ENCODE measurements at places on chromosomes 12 and 14.

- no peak for DNase-seq
Observed at GRCh38 chr12:131799828-131800593, 28.2 kb upstream of the MMP17 start.

GRCh38 chr12:128807161-128807724 is 16.5 kb downstream of the SLC15A4 start:
- no peak for DNase-seq

DNA sequence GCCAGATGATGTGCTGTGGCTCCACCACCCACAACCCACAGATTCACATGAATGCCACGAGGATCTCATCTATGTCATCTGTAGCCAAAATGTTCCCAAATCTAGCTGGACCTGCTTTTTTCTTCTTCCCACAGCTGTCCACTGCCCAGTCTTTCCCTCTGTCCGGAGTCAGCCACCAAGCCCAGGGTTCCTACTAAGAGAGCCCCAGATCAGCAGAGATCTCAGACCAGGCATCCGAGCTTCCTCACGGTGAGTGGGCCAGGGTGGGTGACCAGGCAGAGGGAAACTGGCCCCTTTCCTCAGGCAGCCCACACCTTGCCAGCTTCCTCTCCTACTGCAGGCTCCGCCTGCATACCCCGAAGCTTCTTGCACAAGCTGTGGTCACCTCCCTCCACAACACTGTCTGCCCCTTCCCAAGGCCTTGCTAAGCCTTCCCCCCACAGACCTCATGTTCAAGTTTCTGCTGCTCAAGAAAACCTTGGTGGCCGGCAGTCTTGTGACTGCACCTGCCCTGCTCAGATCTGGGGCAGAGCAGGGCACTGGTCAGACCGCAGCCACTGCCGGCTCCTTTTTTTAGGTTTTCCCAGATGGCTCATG is 81.4 kb downstream of the ACTN1 start:
- DNase-seq, result no peak

GRCh38 chr14:101813833-101814232 is 52.3 kb downstream of the PPP2R5C start:
- DNase-seq, result no peak

GRCh38 chr14:25526290-25526689 is 476.3 kb upstream of the STXBP6 start:
- no peak for DNase-seq

GRCh38 chr12:89783359-89784060 is 74.9 kb upstream of the ATP2B1 start:
- DNase-seq, result no peak

- no peak for DNase-seq
Observed at GRCh38 chr14:22370084-22370847, 218.8 kb downstream of the DAD1 start.

GRCh38 chr14:34283590-34283989 is 178.4 kb downstream of the SPTSSA start:
- DNase-seq, result no peak

GRCh38 chr12:62252576-62252975 is 7.6 kb upstream of the USP15 start:
- DNase-seq, result no peak

DNA sequence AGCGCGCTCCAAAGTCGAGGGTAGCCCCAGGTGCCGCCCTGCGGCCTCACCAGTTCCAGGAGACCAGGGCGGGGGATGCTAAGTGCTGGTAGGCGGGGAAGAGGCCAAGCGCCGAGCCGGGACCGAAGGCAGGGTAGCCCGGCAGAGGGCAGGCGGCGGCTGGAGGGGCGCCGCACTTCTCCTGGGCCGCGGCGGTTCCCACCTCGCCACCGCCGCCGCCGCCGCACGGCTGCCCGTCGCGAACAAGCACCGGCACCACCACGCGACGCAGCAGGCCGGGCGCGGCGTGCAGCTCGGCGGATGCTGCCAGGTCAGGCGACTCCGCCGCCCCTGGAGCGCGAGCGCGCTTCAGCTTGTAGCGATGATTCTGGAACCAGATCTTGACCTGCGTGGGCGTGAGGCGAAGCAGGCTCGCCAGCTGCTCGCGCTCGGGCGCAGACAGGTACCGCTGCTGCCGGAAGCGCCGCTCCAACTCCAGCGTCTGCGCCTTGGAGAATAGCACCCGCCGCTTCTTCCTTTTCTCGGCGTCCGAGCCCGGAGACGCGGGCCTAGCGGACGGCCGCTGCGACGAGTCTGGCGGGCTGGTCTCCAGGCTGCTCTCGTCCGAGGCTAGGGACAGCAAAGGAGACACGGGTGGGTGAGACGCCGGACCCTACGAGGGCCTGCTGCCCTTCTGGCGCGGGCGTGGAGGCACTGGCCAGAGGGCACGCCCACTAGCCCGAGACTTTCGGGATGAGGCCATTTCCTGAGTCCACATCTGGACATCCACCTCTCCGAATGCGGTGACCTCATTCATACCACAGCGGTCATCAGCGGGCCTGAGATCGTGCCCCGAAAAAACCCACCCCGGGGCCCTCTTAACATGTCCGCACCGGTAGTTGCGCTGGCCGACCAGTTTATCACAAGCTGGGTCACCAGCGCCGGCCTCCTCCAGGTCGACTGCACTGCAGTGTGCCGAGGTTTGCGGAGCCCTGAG is 1.3 kb downstream of the NKX2-8 start:
- no peak for DNase-seq

DNA sequence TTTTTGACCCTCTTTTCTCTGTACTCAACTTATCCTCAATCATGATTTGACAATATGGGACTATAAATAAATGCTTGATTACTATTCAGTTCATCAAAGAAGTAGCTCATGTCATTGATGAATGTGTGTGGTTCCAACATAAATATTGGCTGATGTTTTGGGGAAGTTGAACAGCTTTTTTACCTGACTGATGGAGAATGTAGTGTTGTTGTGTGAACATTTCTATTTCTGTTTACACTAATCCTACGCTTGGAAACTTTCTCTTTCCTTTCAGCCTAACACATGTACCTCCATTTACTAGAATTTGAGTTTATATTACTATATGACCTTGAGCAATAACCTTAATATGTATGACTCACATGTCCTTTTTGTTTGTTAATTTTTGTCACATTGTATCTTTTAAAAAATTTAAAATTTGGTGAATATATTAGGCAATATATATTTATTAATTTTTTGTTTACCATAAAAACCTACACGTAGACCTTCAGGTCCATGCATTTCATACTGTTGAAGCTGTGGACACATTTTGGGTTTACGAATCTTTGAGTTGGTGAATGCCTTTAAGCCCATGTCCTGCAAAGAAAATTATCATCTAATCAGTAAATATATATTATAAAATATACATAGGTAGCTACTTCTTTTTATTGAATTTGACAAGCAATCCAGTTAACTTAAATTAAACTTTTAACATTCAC is 21.1 kb downstream of the A2M start:
- no peak for DNase-seq

GRCh38 chr12:56529656-56530055 is 8.0 kb downstream of the RBMS2 start:
- DNase-seq, result no peak

- no peak for DNase-seq
Observed at GRCh38 chr14:34023824-34024767, 73.2 kb upstream of the EGLN3 start.

DNA sequence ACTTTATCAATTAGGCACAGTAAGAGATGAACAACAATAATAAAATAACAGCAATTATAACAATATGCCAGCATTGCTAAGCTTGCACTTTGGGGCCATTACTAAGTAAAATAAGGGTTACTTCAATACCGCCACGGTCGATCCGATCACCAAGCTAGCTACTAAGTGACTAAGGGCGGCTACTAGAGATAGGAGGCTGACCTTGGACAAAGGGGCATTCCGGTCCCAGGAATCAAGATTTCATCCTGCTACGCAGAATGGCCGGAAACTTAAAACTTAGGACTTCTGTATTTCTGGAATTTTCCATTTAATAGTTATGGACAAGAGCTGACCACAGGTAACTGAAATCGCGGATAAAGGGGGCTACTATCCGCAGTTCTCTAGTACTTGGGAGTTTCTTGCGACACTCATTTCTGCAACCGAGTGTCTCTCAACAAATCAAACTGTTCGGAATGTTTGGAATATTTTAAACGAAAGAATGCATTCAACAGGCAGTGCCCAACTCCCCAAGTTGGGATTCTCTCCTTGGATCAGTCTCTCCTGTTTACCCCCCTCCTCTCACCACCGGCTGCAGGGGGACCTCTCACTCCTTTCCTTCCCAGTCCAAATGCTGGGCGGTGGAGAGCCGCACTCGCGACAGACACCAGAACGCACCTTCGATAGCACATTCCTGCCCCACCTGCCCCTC is 650 bp downstream of the HEBP1 start:
- DNase-seq, result no peak

DNA sequence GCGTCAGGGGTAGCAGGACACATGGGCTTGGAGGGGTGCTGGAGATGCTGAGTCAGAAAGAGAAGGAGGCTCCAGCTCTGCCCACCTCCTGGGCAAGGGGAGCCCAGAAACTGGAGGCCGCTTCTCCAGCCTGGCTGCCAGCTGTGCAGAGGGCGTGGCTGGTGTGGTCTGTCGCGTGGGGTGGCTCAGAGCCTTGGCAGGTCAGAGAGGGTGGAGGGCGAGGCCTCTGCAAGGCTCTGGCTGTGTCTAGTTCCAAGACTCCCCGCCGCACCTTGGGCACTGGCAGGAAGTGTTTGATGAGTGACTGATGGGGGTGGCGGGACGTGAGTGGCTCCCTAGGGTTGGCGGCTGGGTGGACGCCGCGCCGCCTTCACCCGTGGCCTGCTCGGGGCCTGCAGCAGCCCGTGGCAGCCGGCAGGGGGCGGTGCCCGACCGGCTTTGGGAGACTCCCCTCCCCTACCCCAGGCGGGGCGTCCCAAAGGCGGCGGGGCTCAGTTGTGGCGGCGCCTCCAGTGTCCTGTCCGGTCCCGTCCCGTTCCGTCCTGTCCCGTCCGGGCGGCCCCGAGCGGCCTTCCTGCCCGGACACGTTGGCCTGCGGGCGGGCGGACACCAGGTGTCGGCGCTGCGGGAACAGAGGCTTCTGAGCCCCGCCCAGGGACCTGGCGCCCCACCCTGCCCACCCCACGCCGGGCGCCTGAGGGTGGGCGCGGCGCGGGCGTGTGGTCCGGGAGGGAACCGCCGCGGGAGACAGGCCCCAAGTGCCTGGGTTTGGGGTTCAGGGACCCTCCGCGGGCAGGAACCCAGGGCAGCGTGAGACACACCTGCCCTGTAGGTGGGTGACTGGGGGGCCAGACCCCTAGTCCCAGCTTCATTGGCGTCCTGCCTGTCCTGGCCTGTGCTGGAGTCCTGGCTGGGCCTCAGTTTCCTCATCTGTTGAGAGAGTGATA is 39.7 kb downstream of the KRT80 start:
- peak; percentile 52 for DNase-seq

DNA sequence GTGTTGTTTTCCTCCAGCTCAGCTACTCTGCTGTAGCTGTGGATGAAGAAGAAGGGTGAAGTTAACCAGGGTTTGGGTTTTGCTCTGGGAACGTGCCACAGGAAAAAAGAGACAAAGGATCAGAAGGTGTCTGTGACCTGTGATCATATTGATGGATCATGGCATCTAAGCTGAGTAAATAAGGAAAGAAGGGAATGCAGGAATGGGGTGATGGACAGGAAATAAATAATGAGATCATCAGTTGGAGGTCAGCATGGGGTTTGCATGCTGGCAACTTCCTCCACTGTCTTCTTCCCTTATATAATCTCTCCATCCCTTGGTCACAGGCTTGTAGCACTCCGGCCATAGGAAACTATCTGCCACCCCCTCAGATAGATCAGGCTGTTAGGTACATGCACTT is 430.3 kb upstream of the PDE3A start:
- DNase-seq, result no peak

- DNase-seq, result no peak
Observed at GRCh38 chr14:37585101-37585511, 9.9 kb downstream of the FOXA1 start.

- no peak for DNase-seq
Observed at GRCh38 chr12:41635626-41636364, 447.7 kb downstream of the PDZRN4 start.

Data from activated naive CD4-positive, alpha-beta T cell (primary cell).